ENCODE measurements at places on chromosomes 2 and 18.
A peak's percentile ranks its signal among the peaks of the same experiment; 100 is the strongest.

- DNase-seq: no peak
Observed at GRCh38 chr2:193900292-193900691, 1705.6 kb upstream of the TMEFF2 start.

GRCh38 chr2:62741127-62741526 is 35.6 kb downstream of the EHBP1 start:
- no peak for DNase-seq

GRCh38 chr2:1051075-1051474 is 100.4 kb downstream of the SNTG2 start:
- no peak for DNase-seq

- no peak for DNase-seq
Observed at GRCh38 chr18:22088996-22089640, 80.3 kb upstream of the GATA6 start.

- no peak for DNase-seq
Observed at GRCh38 chr2:16138811-16139662, 198.7 kb downstream of the MYCN start.

- no peak for DNase-seq
Observed at GRCh38 chr18:49185623-49186022, 234.9 kb upstream of the SMAD7 start.

DNA sequence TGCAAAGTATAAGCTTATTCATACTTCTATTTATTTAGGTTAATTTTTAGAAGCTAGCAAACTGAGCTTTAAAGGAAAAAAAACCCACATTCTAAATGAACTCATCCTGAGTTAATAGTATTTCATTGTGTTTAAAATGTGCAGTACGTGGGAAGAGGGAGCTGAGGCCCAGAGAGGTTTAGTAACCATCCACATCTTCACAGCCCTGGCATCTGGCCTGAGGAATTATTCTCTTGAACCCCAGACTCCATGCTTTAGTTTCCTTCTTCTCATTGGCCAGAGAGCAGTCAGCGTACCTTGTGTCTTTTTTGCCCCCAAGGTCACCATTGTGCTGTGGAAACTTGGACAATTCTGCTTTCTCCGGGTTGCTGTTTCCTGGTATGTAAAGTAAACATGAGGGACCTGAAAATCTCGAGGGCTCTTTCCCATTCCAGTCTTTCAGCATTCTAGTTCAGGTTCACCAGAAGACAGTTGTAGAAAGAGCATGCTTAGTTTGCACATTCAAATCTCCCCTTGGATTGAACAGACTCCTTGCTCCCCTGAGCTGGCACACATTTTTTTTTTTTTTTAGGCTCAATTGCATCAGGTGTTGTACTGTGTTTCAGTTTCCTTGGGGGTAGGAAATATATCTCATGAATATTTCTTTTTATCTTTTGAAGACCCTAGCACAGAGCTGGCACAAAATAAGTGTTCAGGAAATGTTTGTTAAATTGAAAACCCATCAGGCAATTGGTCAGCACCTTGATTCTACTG is 81.4 kb downstream of the MYCN start:
- DNase-seq: no peak

DNA sequence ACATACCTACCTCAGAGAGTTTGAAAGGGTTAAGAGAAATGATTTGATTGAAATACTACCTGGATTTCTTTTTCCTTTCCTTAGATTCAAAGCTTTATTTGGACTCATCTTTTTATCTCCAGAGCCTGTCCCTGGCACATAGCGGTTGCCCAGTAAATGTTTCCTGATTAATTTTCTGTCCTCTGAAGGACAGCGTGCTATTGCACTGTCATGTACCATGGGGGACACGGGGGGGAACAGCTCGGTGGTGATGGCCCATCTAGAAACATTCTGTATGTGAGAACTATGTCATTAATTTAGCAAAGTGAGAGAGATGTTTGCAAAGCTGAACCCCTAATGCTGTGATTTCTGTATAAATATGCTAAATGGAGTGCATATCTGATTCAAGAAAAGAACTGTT is 26.4 kb upstream of the CABYR start:
- no peak for DNase-seq

DNA sequence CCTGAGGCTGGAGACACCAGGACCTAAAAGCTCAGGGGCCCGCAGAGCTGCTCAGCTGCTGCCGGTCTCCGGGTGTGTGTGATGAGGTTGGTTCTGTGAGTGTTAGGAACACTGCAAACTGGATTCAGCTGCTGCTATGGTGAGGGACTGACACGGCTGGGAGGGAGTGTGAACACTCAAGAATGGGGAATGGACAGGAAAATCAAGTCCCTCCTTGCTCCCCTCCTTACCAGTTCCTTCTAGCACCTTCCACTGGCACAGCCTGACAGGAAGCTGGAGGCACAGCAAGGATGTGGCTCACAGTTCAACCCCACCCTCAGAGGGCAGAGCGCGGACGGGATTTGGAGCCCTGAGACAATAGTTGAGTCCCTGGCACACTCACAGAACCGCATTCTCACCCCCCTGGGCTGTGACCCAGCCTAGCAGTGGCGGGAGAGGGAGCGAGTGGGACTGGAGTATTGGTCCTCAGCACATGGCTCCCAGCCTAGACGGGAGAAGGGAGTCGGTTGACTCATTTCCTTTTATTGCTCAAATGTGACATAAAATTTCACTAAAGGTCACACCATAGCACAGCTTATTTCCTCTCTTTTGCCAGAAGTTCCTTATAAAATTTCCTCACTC is 42.5 kb downstream of the LRRC30 start:
- DNase-seq: peak; percentile 20

- no peak for DNase-seq
Observed at GRCh38 chr2:107633580-107634147, 193.0 kb upstream of the RGPD4 start.

DNA sequence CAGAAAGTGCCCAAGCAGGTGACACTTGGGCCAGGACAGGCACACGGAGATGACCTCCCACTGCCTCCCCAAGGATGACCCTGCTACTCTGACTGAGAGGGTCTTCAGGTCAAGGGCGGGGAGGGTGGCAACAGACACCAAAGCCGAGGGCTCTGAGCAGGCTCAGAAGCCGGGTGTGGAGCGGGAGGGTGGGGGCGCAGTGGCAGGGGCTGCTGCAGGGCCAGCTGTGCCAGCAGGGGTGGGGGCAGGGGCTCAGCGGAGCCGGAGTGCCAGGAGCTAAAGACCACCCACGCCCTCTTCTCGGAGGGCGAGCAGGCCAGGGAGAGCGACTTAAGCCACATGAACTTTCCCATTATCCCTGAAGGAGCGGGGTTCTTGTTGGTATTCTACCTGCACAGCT is 93.3 kb upstream of the MBOAT2 start:
- no peak for DNase-seq

- DNase-seq: no peak
Observed at GRCh38 chr2:76288146-76288545, 577.4 kb upstream of the GCFC2 start.

- no peak for DNase-seq
Observed at GRCh38 chr2:76194031-76194775, 483.5 kb upstream of the GCFC2 start.

- DNase-seq: no peak
Observed at GRCh38 chr2:176744146-176744545, 468.4 kb upstream of the HNRNPA3 start.

GRCh38 chr2:143263066-143263625 is 133.9 kb downstream of the ARHGAP15 start:
- DNase-seq: no peak

- DNase-seq: no peak
Observed at GRCh38 chr2:164954954-164955701, at the start of gene SLC38A11. Gene SLC38A11, minus strand, starts transcription at chr2:164955525. Its CDS starts 278 bp downstream, at chr2:164955247.

- no peak for DNase-seq
Observed at GRCh38 chr2:59726228-59727120, 827.0 kb downstream of the BCL11A start.

DNA sequence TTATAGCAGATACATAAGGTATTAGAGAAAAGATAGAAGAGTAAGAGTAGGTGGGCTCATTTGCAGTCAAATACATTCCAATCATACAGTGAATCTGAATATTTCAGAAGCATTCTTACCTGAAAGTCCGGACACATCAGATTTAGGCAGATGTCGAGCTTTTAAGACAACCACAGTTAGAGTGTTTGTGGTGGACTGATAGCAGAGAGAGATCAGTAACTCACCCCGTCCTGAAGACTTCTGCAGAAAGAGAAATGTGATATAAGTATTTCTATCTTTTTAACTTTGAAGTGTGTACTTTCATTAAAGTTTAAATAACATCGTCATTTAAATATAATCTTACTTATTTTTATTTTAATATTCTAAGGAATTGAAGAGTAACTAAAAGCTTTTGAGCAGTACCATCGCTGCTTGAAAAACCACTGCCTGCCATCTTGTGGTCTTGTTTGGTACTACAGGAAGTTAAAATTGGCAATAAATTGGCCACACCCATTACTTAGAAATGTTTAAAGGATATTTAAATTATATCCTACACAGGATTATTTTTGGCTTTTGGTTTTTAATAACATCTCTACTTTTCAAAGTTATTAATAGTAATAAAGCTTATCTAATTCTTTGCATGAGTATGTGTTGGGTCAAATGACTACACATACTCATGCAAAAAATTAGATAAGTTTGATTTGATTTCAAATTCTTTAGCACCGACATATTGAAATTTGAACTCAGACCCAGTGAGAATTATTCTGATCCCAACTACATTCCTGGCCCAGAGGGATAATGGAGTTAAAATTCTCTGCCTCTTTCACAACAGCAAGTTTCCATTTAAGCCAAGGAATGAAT is 5.5 kb downstream of the SYT4 start:
- DNase-seq: no peak

GRCh38 chr18:69945220-69946114 is 2.2 kb downstream of the CD226 start:
- DNase-seq: no peak

- peak; percentile 48 for DNase-seq
Observed at GRCh38 chr2:36663851-36664695, 32.4 kb upstream of the VIT start.

DNA sequence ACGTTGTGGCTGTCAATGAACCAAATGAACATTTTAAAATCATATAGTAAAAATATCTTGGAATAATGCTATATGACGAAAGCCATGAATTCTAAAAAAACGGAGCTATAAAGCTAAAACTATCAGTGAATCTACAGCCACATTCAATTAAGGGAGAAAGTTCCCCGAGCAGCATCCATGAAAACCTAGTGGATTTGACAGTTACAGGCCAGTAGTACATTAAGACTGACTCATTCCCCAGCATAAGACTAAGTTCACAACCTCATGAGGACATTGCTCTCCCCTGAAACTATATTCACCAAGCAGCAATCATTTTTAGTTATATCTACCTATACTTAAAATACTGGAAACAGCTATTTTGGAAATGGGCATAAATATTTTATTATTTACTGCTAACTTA is 36.6 kb downstream of the KIDINS220 start:
- DNase-seq: no peak

DNA sequence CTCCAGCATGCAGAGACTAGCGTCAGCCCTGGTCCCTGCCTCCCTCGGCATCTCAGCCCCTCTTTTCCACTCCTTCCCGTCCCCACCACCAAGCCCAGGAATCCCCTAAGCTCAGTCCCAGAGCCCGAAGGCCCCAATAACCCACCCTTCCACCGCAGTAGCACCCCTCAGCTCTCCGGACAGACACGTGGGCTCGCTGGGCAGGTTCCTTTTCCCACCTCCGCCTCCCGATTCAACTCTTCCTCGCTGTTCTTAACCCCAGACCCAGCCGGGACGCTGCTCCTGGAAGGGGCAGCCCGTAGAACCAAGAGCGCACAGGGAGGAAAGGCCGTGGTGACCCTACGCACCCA is 1.4 kb downstream of the IHH start:
- DNase-seq: no peak

- DNase-seq: no peak
Observed at GRCh38 chr2:871926-872680, 78.5 kb upstream of the SNTG2 start.

DNA sequence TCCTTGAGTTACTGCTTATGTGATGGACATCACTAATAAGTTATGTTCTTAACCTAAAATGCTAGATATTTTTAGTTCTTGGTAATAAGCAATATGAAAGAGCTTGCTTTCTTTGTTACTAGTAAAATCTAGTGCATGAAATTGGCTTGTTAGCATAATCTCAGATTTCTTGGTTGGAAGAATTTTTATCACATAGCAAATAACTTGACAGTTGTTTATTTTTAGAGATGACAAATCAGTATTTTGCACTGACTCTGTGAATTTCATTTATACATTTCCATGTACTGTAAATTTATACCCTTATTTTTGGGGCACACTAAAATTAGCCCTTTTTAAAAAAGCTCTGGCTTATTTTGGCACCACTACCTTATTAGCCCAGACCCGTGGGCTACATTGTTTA is 45.6 kb downstream of the LCLAT1 start:
- DNase-seq: no peak

GRCh38 chr2:159471340-159471739 is 145.0 kb downstream of the BAZ2B start:
- DNase-seq: no peak

DNA sequence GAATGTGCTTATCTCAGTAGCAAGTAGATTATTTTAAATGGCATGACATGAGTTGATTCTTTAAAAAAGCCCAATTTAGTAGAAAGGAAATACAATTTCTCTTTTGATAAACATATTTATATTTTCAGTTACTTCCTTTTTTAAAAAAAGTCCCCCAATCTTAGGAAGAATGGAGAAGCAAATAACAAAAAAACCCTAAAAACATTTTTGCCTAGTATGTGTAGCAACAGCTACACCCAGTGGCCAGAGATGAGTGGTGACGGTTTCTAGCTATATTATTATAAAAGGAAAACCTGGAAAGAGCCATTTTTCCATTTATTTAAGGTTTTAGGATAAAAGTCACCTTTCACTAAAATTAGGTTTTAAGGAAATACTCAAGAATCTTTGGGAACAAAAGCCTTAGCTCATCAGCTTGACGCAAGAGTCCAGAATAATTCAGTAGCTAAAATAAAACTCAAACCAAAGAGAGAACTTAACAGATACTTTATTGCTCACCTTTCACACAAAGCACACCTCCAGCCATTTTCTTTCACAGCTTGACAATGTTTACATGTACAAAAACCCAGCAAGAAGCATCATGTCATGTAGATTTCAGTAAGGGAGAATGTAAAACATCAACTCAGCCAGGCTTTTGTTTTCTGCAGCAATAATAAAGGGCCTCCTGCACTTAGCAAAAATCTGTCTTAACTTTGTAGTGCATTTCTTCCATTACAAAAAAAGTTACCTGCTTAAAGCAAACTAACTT is 15.7 kb downstream of the FAM98A start:
- DNase-seq: peak; percentile 55

GRCh38 chr18:56541793-56542192 is 96.6 kb downstream of the TXNL1 start:
- no peak for DNase-seq

DNA sequence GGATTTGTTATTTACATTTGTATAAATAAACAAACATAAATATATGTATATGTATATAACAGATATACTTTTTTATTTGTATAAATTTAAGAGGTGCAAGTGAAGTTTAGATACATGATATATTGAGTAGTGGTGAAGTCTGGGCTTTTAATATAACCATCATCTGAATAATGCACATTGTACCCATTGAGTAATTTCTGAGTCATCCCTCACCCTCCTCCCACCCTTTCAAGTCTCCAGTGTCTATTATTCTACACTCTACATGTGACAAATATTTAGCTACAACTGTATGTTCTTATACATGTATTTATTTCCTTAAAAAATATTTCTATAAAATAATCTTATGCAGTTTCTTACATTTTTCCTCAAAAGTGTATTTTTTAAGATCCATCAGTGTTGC is 358.7 kb upstream of the TFPI start:
- DNase-seq: no peak

GRCh38 chr2:152406119-152406835 is 71.3 kb downstream of the FMNL2 start:
- DNase-seq: no peak

- DNase-seq: no peak
Observed at GRCh38 chr2:22604136-22604535, 780.8 kb upstream of the KLHL29 start.

- DNase-seq: no peak
Observed at GRCh38 chr2:3334392-3335345, 42.9 kb downstream of the EIPR1 start.

Data from tibial nerve (tissue), 4 donors.